ENCODE measurements at places on chromosomes 5 and 9.

- no peak for DNase-seq
Observed at GRCh38 chr5:33588654-33589372, 148.0 kb downstream of the TARS1 start.

- DNase-seq: no peak
Observed at GRCh38 chr5:98770911-98771322, 2.5 kb upstream of the RGMB start.

- DNase-seq: peak; percentile 5
Observed at GRCh38 chr9:93900436-93900819, 54.7 kb downstream of the BARX1 start.

DNA sequence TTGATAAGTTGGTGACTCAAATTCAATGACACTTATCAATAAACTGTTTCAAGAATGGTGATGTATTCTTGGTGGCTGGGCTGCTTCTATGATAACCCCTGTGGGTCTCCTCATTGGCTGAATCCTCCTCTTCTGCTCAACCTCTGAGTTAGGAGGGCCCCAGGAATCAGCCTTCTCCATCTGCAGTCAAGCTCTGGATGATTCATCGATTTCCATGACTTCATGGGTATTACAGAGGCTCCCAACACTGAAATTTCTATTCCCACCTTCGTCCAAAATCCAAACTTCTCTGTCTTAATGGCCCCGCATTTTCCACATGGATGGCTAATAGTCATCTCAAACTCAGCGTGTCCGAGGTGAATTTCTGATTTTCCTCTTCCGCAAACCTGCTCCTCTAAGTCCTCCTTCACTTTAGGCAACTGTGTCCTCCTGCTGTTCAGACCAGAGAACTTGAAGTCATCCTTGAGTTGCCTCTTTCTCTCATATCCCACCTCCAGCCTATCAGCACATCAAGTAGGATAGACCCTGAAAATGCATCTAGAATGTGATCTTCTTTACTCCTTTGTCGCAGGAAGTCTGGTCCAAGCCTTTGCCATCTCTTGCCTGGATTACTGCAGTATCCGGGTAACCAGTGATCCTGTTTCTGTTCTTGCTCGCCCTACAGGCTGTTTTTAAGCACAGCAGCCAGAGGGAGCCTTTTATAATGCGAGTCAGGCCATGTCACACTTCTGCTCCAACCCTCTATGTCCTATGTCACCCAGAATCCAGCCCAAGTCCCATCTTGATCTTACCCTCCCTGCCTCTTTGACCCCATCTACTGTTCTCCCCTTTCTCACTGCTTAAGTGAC, 41.4 kb upstream of the IL7R start:
- no peak for DNase-seq

GRCh38 chr9:84867186-84867585, 197.7 kb downstream of the NTRK2 start:
- DNase-seq: no peak

DNA sequence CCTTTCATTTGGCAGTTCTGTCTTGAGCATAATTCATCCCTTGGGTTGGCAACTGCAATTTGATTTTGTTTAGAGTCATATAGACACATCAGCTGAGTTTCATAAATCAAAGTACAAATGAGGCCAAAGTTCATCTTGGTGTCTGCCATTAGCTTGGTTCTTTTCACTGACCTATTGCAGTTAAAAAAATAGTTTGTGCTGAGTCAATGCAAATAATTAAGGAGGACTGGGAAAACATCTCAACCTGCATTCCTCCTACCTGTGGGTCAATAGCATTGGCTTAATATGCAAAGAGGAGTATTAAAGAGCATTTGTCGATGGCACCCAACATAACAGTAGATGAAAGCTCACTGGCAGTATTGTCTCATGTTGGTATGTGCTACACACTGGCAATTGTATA, 1.6 kb downstream of the PKD2L2 start:
- no peak for DNase-seq

GRCh38 chr5:89996335-89996734, 413.2 kb downstream of the CETN3 start:
- no peak for DNase-seq

DNA sequence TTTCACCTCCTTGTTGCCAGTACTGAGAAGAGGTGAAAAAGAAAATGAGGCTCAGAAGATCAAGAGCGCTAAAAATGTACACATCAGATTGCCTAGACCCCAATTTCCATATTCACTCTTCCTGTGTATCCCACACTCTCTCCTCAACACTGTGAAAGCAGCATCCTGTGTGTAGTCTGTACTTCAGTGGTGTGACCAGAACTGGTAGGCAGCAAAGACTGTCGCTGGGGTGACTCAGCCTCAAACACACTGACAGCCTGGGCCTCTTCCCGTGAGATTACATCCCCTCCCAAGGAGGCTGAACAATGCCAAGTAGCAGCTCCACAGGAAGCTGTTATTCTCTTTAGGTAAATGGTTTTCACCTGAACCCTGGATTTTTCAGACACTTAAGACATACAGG, 135.5 kb downstream of the CCDC192 start:
- DNase-seq: no peak

DNA sequence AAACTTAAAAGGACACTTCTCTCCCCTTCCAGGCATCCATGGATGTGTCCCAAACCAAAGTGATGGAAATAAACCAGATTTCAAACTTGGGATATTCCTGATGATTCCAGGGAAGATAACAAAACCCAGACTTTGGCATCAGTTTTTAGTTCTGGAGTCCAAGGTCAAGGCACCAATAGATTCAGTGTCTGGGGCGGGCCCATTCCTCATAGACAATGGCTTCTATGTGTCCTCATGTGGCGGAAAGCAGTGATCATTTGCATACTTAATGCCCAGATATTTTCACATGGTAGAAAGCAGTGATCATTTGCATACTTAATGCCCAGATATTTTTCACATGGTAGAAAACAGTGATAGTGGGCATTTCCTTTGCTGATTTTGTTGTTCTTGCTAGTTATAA, 151.4 kb upstream of the DAP start:
- DNase-seq: no peak

DNA sequence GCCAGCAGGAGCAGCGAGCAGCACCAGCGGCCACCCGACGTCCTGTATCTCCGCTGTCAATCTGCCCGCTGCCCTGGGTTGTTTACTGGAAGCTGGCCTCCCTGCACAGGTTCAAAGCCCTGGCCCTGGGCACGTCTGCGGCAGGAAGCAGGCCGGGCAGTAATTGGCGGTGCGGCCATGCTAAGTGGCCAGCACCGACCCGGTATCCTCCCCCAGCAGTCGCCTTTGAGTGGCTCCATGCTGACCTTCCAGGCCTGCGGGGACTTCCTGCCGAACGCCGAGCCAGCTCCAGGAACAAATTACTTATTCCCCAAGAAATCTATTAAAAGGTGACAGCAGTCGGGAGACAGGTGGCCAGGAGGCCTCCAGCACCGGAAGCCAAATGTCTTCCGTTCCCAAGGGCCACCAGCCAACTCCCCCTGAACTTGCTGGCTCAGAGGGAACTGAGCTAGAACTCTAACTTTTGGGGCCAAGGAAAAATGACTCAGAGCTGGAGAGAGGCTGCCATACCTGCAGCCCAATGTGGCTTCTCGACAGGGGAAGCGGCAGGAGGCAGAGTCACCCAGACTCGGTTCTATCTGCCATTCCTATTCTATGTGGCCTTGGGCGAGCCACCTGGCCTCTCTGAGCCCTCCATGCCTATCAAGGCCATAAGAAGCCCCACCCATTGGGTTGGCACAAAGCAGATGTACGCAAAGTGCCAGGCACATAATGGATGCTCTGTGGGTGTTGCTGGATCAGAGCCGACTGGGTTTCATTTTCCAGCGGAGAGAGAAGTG, 13.7 kb upstream of the PSMB7 start:
- no peak for DNase-seq

- no peak for DNase-seq
Observed at GRCh38 chr5:58369513-58370190, 90.2 kb downstream of the PLK2 start.

DNA sequence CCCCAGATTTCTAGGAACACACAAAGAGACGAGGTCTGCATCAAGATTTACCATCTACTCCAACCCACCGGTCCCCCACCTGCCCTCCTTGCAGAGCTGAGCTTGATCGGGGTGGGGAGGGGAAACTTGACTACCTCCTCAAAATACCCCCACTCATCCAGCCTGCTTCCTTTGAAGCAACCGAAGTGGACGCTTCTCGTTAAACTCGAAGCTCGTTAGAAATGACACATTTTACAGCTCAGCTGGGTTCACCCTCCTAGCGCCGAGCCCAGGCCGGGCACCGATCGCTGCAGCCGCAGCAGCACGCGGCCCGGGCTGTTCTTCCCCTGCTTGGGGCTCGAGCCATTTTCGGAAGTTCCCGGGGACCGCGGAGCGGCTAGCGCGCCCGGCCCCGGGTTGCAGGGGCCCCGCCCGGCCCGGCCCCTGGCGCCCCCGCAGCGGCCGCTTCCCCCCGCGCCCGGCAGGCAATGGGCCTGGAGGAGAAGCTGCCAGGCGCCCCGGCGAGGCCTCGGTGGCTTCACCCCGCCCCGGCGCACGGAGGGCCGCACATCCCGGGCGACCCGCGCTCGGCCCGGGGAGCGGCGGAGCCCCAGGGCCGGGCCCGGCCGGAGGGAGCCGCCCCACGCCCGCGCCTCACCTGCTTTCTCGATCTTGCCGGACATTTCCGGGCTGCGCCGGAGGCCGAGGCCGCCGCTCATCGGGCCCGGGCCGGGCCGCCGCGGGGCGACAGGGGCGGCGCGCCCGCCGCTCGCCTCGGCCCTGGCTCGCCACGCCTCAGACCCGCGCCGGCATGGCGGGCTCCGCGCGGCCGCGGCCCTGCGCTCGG, 530 bp downstream of the RAPGEF1 start:
- DNase-seq: peak; percentile 57

DNA sequence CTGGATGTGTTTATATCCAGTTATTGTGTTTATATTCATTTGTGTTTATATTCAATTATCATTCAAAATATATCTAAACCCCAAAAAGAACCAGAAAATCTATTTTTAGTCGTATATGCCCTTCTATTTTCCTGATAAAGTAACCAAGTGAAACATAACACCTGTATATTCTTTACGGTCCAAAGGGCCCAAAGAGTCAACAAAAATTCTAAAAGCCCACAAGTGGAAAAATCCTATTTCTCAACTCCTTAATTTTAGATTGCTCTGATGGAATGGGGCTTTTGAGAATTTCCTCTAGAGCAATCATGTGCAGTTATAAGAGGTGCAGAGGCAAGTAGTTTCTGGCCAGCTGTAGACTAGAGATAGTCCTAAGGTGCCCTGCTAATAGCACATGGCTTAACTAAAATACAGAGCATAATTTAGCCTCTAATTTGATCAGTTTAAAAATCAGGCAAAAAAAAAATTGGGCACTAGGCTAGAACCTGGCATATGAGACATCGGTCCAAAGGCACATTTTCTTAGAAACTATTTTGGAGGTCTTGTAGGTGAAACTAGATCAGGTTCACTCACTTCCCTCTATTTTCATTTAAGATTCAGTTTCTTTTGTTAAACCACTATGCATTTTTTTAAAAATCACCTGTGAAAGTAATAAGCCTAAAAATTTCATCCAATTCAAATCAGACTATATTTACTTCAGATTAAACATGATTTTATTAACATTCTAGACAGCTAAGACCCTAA, 256.0 kb downstream of the FBXL17 start:
- no peak for DNase-seq

- no peak for DNase-seq
Observed at GRCh38 chr5:7886849-7887475, 18.0 kb downstream of the MTRR start.

GRCh38 chr5:55140908-55141665, 18.9 kb upstream of the GPX8 start:
- no peak for DNase-seq

GRCh38 chr9:124570942-124571666, 63.9 kb upstream of the NR5A1 start:
- no peak for DNase-seq

DNA sequence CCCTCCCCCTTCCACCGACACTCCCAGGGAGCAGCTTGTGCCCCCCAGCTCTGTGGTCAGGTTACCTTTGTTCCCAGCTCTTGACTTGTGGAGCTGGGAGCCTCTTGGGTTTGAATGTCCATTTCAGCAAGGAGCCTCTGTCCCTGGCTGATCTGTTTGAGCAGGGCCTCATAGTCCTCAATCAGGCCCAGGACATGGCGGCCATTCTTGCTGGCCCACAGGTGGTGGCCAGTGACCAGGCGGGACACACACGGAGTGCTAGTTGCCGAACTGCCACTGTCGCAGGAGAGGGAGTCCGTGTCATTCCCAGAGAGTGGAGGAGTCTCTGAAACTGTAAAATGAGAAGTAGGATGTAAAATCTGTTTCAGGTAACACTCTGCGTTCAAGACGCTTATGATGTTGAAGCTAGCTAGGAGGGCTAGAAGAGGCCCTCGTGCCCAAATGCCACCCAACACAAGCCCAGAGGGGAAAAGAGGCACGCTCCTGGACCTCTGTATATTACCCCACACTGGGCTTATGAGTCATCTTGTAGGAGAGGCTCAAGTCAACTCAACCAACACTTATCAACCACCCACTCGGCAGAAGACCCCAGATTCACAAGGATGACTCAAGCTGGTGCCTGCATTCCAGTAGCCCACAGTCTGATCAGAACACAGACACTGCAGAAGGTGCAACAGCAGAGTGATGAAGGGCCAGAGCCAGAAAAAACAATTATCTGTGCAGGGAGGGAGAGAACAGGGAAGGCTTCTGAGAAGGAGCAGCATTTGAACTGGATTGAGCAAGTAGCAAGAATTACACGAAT, 177.0 kb downstream of the CDK5RAP2 start:
- DNase-seq: no peak

DNA sequence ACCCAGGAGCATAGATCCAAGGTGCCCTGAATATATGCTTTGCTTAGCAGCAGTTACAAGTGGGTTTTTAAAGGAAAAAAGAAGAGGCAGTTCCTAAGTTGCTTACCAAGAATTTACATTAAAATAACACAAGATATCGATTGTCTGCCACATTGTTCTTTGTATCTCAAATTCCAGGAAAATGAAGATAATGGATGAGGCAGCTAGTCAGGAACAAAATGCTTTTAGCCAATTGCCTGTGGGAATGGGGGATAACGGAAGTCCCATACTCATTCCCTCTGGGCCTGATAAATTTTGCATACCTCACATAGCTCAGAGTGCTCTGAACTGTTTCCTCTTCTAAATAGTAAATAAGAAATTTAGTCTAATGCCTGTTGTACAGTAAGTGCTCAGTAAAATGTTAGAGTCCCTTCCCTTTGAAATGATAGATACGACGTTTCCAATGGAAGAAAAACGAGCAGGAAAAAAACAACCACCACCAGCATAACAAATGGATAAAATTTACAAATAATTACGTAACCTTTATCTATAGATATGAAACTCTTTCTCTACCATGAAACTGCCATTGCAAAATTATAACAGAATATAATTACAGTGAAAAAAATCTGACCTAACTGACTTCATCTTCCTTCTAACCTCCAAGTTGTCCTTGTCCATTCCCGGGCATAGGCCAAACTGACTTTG, 35.5 kb upstream of the TENT2 start:
- no peak for DNase-seq

GRCh38 chr5:68460147-68460798, 244.7 kb downstream of the PIK3R1 start:
- DNase-seq: no peak

DNA sequence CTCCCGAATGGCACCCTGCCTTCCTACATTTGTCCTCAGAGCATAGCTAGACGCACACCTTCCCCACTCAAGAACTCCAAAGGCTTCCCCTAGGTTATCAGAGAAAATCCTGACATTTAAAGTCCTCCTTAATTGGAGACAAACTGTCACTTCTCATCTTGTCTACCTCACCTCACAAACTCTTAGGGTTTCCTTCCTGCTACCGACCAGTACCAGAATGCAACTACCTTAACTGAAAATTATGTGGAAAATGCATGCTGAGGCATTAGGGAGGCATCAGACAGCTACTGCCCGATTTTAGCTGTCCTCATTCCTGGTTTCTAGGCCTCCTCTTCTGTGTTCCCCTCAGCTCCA, 17.9 kb upstream of the TNIP1 start:
- DNase-seq: no peak

- no peak for DNase-seq
Observed at GRCh38 chr5:115842089-115842935, 577 bp downstream of the AP3S1 start.

Data from right hindlimb (tissue), 1 donor.